ENCODE measurements at places on chromosomes 2 and 18.

- no peak for DNase-seq
Measured at GRCh38 chr2:118857677-118858484, 10.4 kb upstream of the EN1 start.

- no peak for DNase-seq
Measured at GRCh38 chr18:24819141-24819890, 358.9 kb downstream of the HRH4 start.

GRCh38 chr2:25794544-25795276 lies 83.6 kb downstream of the ASXL2 start:
- peak; percentile 77 for DNase-seq

DNA sequence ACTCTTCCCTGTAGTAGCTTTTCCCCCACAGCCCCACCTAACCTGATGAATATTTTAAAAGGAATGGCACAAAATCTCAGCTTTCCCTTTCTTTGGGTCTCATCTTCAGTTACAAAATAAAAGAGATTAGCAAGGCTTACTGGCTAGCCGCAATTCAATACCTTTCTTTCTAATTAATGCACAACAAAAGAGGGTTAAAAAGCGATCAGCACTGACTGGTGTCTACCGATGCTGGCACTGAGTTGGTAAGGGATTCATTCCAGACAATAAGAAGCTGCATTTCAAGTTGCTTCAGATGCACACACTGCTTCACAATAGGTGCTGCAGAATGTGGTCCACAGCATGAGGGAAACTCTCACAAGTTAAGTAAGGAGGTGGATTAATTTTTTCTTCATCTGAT lies 41.9 kb downstream of the HDHD2 start:
- DNase-seq, result no peak

GRCh38 chr2:33848486-33848885 lies 249.4 kb upstream of the FAM98A start:
- no peak for DNase-seq

GRCh38 chr2:96945014-96945413 lies 41.4 kb downstream of the FAM178B start:
- DNase-seq, result no peak

- DNase-seq, result no peak
Measured at GRCh38 chr2:206263959-206264603, 10.4 kb upstream of the ZDBF2 start.

- DNase-seq, result no peak
Measured at GRCh38 chr18:52363861-52364260, 23.9 kb downstream of the DCC start.

DNA sequence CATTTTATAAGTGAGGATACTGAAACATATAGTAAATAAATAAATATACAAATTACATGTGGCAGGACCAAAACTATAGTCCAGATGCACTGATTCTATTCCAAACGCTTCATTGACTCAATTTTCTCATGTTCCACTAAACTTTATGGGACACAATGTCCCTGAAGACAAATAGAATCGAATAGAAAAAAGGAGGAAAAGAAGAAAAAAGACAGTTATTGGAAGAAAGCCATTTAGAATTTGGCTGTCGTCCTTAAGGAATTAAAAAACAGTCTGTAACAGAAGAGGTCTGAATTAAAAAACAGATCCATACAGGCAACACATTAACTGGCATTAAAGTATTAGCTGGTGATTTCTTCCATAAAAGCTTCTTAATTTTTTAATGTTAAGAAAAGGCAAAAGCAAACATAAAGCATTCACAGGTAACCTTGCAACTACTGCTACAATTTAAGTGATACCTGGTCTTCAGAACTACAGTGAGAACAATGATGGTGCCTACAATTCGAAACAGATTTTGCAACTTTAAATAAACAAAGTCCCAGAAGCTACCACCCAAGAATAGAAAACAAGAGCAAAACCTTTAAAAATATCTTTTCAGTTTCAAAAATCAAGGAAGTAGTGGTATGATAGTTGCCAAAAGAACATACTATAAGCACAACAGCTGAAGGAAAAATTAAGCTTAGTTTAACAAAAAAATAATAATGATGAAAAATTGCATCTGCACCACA lies 17.4 kb upstream of the CHAC2 start:
- no peak for DNase-seq

DNA sequence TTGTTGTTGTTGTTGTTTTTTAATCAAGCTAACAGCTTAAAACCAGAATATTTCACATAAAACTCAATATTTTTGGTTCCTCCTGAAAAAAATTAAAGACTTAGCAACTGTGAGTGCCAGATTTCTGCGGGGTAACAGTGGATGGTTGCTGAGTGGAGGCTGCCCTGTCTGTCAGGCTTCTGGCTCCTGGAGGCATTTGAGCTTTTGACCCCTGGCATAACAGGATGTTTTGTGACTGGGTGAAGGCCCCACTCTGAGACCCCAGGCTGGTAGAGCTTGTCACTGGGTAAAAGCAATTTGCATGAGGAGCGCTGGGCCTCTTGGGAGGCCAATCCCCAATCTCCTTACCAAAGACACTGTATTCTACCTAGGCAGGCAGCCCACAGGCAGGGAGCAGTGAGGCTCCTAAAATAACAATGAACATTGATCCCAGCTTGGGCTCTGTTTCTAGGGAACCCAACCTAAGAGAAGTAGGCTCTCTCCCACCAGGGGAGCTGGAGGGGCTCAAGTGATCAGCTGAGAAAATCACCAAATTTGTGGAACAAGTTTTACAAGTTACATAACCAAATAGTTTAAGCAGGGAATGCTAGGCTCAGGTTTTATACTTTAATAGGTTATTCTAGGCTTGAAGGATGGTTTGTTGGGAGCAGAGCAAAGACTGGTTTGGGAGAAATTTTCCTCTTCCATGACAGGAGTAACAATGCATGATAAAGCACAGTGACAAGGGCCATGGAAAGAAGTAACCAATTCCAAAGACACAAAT lies 5.9 kb upstream of the SPRED2 start:
- no peak for DNase-seq

DNA sequence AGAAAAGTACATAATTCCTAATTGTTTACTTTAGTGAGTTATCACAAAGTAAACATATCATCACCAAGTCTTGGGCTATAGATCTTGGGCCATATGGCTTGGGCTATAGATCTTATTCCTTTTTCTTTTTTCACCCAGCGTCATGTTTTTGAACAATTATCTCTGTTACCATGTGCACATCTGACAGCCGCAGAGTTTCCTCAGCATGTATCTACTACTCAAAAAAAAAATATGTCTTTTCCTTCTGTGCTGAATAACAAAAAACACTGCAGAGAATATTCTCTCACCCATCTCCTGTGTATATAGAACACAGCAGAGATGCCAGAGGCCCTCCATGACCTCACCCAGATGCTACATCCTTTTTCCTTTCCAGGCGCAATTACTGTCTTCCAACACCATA lies 76.2 kb upstream of the MYO3B start:
- DNase-seq, result no peak

DNA sequence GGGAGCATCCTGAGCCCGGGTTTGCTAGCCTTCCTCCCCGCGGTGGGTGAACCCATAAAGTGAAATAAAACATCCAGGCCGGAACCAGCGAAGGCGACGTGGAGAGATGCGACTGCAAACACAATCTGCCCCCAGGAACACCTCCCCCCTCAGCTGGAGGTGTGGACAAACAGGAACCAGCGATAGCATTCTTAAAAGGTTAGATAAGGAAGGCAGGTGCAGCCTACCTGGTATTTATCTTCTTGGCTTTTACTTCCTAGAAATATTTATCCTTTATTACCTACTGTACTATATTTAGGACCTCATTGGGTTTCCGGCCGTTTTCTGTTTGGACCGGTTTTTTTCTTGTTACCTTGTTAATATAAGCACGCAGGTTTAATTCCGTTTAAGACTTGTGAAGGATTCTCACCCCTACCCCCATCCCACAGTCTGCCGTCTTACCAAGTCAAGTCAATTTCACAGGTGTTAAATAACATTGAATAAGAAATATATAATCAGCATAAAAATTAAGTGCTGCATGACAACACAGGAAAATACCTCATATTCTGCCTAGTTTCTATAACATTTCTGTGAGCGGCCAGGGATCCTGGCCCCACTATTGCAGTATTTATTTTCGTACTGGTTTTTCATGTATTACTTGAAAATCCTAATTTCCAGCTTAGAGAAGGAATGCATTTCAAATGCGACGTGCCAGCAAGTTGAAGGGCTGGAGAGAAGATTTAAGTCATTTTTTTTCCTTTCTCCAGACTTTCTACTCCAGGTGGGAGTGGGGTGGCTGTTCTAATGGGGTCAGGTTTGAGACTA lies 224.0 kb upstream of the ID2 start:
- DNase-seq, result no peak

DNA sequence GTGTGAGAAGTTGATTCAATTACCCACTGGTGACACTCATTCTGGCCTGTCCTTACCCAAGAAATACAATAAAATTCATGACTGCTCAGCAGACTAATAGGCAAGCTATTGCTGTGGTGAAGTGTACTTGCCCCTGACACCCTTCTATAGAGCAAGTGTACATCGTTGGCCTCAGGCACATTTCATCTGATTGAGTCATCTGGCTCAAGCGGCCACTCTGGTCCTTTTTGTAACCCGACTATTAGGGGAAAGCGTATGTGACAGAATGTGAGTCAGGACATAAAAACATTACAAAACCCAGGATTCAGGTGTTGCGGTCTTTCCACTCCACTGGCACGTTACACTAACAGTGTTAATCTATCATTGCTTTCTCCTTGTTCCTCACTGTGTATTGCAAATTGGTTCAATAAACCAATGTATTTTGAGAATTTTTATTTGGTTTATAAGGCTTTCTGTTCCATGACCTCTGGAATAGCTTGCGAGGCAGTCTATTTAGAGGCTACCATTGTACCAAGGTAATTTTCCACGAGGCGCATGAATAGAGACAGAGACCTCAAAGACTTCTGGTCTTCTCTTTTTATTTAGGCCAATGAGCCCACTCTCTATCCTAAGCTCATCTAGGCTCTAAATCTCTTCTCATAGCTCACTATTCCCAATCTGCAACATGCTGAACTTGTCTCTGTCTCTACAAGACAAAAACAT lies 10.2 kb upstream of the TTC32 start:
- no peak for DNase-seq

GRCh38 chr2:173434762-173435569 lies 80.3 kb downstream of the CDCA7 start:
- no peak for DNase-seq

Measured in T-helper 1 cell (primary cell).